Left hindlimb (tissue), 1 donor: ENCODE measurements at places on chromosomes 2 and 18.
A peak's percentile ranks its signal among the peaks of the same experiment; 100 is the strongest.

GRCh38 chr2:101823347-101823791 is 125.9 kb downstream of the MAP4K4 start:
- DNase-seq, result no peak

DNA sequence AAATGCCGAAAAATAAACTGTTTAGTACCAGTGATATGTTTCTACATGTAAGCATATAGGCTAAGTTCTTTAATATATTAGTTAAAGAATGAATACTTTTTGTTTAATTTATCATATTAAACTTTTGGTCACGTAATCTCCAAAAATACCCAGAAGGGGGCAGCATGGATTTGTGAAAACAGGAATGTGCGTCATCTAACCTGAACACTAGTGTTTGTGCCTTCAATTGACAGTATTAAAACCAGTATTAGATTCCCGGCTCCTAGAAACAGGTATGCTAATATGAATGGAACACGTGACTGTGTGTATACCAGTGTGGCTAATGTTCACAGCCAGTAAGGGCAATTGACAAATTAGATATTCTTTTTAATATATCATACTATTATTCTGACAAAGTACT is 51.8 kb downstream of the WDR7 start:
- no peak for DNase-seq

DNA sequence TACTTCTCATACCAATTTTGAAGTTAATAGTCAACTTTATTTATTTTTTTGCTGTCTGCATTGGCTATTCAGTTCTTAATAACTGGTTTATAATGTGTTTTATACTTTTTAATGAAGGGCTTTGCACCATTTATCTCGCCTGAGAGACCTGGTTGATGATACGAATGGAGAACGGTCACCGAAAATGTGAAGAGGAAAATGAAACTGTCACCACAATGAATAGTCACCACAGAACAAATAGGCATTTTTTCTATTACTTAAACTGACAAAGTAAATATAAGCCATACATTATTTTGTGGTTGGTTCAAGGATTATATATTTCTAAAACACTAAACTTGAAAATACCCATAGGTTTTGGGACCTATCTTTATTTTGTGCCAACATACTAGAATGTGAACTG is 20.4 kb downstream of the C18orf54 start:
- no peak for DNase-seq

DNA sequence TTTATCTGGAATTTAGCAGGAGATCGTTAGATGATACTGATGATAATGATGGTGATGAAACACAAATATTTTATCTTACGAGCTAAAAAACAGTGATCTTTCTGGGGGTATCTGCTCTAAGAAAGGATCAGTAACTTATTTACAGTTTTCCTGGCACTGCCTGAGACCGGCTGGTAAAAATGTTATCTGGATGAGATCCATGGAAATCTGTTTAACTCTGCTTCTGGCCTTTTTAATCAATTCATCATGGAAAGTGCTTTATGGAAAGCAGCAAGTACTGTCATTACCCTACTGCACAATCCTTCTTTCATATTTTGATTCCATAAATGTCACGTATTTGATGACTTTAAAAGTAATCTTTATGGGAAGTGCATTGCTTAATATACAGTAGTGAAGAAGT is 612.7 kb upstream of the GCFC2 start:
- DNase-seq, result no peak

DNA sequence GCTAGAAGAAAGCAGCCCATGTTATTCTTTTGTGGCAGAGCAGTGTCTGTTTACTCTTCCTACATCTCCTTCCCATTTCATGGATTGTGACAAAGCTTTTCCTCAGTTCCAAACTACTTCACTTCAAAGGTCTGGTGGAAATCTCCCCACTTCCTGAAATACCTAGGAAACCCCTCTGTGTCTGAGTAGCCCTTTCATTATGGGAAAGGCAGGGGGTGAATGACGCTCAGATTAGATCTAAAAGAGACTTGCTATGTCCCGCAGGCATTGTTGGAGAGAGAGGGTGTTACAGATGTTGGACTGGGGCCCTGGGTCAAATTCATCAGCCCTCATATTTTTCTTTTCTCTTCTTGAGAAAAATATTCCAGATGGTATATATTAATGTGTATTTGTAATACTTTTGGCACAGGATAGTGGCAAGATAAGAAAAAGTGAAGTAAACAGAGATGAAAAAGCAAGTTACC is 675.0 kb downstream of the IRS1 start:
- DNase-seq, result peak; percentile 29

DNA sequence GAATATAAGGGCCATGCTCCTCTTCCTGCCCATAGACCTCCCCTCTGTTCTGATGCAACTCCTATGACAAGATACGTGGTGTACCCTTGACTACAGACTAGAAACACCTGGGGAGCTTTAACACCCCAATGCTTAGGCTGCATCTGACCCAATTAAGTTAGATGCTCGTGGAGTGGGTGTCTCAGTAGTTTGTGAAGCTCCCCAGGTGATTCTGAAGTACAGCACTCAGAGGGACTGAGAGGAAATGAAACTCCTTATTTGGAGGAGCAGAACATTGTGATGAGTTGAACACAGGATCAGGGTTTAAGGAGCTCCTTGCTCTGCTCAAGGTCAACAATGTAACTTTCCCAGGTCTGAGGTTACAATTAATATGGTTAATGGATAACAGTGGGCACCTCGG is 80.3 kb upstream of the TTC39C start:
- no peak for DNase-seq

GRCh38 chr18:519019-519879 is 18.7 kb upstream of the COLEC12 start:
- peak; percentile 58 for DNase-seq

DNA sequence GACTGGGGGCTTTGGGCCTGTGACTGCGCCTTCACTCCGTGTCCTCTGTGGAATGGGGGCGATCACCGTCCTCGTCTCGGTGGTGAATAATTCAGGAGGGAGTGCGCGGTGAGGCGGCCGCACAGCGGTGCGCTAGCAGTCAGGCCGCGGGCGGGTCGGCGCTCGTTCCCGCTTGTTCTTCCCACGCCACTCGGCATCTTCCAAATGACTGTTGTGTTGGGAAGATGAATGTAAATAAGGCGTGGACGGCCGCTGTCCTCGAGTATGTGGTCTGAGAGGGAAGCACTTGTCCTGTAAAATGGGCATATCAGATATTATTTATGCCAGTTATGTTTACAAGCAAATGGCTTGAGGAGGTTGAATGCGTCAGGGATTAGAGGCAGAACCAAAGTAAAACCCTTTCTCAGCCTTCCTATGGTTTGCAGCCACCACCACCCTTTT is 608 bp upstream of the VPS4B start:
- DNase-seq, result no peak

DNA sequence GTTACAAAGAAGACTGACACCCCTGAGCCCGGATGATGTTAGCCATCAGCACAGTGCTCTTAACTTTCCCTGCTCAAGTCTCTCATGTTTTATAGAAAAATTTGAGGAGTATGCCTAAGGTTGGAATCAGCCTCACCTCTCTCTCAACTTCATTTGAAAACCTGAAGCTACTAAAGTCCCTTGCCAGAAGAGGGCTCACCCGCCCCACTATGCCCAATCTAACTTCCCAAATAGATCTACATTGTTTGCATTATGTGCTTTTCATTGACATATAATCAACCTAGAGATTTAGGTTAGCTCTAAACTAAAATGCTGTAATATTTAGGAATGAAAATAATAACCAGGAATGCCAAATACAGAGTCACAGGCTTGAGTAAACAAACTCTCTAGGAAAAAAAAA is 305.4 kb downstream of the NCKAP5 start:
- no peak for DNase-seq

DNA sequence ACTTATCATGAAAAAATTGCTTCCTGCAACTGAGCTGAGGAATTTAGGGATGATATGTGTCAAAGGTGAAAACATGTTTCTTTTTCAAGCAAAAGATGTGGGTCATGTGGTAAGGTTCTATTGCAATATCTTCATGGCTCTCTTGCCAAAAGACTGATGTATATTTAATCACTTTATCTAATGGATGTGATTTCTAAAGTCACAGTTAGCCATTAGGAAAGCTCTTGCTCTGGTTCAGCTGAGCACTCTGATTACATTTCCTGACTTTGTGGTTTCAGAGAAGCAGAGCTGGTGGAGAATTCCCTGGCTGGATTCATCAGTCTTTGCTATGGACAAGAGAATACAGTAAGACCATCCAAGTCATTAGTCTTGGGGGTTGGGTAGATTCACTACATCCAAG is 24.4 kb downstream of the SCN9A start:
- no peak for DNase-seq

GRCh38 chr2:27920148-27920885 is 29.8 kb downstream of the BABAM2 start:
- no peak for DNase-seq

- no peak for DNase-seq
Measured at GRCh38 chr2:173763641-173764040, 201.5 kb downstream of the SP3 start.

DNA sequence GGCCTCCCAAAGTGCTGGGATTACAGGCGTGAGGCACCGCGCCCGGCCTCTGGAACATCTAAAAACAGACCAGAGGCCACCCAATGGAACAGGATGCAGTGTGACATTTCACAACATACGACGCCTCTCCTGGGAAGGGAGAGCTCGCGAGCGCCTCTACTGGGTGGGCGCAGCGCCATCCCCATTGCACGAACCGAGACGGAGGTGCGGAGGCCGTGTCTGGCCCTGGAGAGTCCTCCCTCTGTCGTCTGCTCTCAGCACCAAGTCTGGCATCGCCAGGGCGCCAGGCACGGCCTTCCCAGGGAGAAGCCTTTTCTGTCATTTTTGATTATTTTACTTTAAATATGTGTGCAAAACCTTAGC is 9.4 kb upstream of the GBX2 start:
- no peak for DNase-seq

- DNase-seq, result no peak
Measured at GRCh38 chr18:10482985-10483949, 28.8 kb downstream of the APCDD1 start.

- DNase-seq, result no peak
Measured at GRCh38 chr2:215579809-215580208, 143.9 kb upstream of the FN1 start.

GRCh38 chr2:137155356-137156104 is 390.2 kb downstream of the THSD7B start:
- DNase-seq, result no peak

- DNase-seq, result no peak
Measured at GRCh38 chr2:42127425-42128424, 41.4 kb upstream of the EML4 start.

DNA sequence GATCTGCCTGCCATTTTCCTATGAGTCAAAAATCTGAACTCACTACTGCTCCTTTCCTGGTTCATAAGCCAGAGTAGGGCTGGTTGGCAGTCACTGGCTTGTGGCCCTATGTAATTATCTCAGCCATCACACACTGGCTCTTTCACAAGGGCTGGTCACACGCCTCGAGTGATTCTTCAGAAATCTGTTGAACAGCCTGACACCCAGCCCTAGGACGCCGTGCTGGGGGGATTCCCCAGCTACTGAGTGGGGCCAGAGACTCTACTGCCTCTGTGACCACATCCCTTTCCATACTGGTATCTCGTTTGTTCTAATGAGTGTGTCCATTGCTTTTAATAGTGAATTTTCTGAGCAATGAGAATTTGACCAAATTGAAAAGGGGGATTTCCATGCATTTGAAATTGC is 45.8 kb upstream of the RBM44 start:
- no peak for DNase-seq

GRCh38 chr2:178836807-178837206 is 29.6 kb upstream of the TTN start:
- DNase-seq, result no peak

DNA sequence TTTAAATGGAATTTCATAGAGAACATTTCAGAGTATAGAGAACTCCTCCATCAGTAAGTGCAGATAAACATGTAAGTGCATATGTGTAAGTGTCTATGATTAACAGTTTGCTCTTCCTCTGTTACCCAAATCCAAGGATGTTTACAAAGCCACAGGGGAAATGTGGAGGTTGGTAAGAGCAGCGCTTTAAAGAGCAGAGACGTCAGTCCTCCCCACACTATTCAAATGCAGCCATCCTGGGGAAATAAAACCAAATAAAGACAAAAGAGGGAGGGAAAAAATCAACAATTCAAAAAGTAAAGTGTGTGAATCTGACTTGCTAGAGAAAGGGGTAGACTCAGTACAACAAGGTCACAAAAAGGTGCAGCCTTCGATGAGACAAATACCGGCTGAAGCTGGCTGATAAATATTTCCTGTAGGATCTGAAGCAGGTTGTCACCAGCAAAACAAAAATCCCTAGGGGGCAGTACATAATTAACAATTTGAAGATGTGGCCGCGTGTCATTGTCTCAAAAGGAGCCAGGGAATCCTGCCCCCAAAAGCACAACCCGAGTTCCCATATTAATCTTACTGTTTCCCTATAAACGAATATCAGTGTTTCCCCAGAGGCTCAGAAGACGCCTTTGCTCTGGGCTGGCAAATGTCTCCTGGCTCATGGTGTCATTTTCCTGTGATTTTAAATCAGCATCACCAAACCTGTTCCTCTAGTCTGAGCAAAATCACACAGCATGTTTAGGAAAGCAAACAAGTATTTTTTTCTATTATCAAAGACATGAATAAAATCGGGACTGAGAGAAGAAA is 216.5 kb downstream of the CDCA7 start:
- no peak for DNase-seq

DNA sequence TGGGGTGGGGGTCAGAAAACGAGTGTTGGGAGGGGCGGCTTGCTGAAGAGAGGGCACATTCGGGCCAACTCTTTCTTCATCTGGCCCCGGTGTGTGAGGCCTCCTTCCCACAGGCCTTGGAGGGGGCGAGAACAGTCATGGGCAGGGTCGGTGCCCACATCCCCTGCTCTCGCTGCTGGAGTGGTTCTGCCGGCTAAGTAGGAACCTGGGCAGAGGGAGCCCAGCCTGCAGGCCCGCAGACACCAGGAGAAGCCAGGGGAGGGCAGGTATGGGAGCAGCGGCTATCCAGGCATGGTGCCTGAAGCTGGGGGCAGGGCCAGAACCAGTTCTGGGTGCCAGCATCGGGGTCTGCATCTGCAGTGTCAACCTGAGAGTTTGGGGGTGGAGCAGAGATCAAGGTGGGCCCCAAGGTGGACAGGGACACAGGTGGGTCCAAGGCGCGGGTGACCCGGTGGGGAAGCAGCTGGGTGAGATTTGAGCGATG is 46.6 kb upstream of the HPCAL1 start:
- DNase-seq, result peak; percentile 19

DNA sequence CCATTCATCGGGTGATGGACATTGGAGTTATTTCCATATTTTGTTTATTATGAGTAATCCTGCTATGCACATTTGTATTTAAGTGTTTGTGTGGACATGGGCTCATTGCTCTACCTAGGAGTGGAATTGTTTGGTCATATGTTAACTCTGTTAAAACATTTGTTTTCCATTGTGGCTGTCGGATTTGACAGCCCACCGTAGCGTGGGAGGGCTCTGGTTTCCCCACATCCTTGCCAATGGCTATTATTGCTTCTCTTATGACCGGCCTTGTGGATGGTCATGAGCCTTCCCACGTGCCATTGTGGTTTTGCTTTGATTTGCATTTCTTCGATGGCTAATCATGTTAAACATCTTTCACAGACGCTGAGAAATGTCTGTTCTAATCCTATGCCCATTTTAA is 92.0 kb downstream of the ZNF236 start:
- DNase-seq, result no peak
